Pancreas (tissue), 10 donors: ENCODE measurements at places on chromosomes 11 and 22.

- DNase-seq, result no peak
Observed at GRCh38 chr22:35462498-35463230, 62.7 kb downstream of the MCM5 start.

GRCh38 chr22:42376711-42377554 is 55.3 kb downstream of the NFAM1 start:
- DNase-seq, result peak; percentile 54

GRCh38 chr22:37278261-37278660 is 4.0 kb upstream of the CYTH4 start:
- no peak for DNase-seq

DNA sequence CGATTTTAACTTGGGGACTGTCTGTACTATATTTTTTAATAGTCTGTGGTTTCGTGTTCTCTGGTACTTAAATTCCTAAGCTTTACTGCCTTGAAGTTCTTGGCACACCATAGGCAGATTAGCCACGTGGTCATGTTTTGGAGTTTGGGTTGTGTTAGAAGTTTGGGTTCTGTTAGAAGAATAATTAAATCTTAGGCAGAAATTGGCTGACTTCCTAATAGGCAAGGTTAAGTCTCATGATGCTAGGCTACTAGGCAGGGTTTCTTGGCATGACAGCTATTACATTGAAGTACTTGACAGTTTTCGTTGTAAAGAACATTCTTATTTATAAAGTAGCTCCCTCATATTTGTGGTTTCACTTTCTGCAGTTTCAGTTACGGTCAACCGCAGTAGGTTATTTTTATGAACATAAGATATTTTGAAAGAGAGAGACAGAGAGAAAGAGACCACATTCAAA is 30.0 kb upstream of the MMP7 start:
- DNase-seq, result no peak

- no peak for DNase-seq
Observed at GRCh38 chr11:86460461-86461385, 86.0 kb downstream of the CCDC81 start.

GRCh38 chr11:88402784-88403183 is 65.2 kb upstream of the CTSC start:
- DNase-seq, result no peak

- no peak for DNase-seq
Observed at GRCh38 chr22:16965560-16965959, 42.5 kb downstream of the GAB4 start.

- DNase-seq, result no peak
Observed at GRCh38 chr11:37804666-37805065, 1206.6 kb upstream of the RAG2 start.

- no peak for DNase-seq
Observed at GRCh38 chr22:34851918-34852662, 213.9 kb upstream of the ISX start.

GRCh38 chr22:20569059-20570058 is 61.9 kb downstream of the MED15 start:
- no peak for DNase-seq

DNA sequence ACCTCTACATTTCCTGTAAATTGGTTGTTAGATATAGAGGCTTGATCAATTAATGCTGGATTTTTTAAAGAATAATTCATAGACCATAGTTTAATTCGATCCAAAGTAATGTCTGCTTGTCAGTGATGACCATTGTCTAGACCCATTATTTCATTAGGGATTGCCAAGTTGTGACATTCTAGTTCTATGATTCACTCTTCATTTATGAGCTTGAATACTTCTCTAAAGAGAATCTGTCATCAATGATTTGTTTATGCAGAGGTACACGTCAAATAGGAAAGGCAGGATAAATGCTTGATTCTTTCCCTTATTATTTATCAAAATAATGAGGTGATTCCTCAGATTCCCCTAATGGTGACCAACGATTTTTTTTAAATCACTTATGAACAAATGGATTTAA is 24.0 kb upstream of the ROBO3 start:
- no peak for DNase-seq

DNA sequence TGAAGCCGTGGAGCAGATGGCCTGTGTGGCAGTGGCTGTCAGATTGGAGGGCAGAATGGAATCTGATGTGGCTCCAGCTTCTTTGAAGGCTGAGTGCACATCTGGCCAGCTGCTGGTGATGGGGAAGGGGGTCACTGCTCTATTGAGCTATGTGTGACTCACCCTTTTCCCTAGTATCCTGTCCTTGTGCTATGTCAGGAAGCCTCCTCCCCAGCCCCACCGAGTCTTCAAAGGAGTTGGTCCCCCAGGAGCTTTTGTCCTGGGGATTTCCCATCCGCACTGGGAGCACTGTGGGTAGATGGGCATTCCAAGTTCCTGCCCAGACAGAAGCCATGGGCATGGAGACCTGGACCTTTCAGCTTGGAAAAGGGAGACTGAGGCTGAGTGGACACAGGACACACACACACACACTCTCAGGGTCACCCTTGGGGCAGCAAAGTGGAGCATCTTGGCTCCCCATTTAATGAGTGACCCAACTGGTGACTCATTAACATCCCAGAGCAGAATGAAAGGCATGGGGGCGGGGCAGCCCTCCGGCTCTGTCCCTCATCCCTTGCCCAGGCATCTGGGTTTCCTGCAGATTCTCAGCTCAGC is 3.3 kb downstream of the SERPINH1 start:
- no peak for DNase-seq

- no peak for DNase-seq
Observed at GRCh38 chr11:7537265-7537664, 23.5 kb downstream of the PPFIBP2 start.

DNA sequence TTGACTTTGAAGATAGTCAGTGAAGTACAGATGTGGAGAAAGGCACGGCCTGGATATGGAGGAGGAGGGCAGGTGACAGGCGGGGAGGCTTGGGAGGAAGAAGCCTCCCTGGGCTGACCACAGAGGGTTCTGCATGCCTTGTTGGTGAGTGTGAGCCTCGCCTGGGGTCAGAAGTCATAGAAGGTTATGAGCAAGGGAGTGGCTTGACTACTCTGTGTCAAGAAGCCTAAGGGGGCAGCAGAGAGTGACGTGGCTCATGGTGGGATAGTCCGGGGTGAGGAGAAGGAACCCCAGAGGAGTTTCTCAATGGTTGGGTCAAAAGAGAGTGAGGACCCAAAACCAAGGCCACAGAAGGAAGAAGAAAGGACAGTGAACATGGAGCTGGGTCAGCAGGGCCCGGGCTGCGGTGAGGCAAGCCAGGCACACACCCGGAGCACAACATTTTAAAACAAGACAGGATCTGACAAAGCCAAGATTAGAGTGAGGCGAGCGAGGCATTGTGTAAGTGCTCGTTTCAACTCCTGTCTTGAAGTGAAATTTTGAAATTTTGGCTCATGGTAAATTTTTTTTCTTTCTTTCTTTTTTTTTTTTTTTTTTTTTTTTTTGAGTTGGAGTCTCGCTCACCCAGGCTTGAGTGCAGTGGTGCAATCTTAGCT is 31.9 kb downstream of the PDGFB start:
- peak; percentile 12 for DNase-seq

- no peak for DNase-seq
Observed at GRCh38 chr11:36343436-36343835, 47.3 kb downstream of the PRR5L start.

- DNase-seq, result no peak
Observed at GRCh38 chr11:43908683-43909082, 28.1 kb downstream of the ALKBH3 start.

DNA sequence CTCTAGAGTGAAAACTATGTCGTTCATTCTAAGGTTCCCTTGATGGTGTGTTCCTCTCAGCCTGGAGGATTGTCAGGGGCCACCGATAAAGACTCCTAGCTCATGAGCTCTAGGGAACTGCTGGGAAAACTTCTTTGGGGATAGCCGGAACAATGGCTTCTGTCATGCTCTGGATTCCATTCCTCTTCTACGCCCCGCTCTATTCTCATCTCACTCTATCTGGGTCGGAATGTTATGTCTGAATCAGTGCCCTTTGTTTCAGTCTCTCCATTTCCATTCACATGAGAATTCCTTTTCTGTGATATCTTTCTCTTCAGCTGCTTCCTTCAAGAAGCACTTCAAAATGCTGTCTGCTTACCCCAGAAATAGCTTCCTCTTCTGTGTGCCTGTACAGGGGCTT is 16.9 kb upstream of the SLCO2B1 start:
- DNase-seq, result no peak

DNA sequence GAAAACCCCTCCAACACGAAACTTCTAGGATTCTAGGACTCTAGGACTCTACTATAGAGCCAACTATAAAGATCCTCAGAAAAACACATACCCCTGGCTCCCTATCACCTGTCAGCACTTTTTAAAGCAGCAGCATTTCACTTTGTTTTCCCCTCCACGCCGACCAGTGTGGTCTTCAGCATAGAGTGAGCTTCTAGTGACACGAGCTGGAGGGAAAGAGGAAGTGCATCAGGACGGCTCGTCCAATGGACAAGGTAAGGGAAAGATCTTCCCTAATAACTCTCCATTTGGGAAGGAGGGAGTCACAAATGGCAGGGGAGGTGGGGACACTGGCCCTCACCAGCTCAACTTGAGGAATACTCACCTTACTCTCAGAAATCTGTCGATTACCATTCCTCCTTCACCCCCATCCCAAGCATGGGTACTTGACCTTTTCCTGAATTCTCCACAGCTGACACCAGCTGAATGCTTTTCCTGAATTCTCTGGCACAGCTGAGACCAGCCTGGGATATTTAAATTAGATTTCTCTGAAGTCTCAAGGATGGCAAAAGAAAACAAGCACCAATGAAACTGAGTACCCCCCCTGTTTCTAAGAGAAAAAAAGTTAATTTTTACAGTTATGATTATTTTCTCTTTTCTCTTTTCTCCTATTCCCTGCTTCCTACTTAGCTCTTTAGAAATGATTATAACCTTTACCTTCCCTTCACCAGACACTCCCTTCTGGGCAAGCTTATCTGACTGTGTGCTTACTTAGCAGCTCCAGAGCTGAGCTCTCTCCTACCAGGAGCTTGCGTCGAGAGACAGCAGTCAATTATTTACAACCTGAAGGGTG is 33.3 kb upstream of the NNMT start:
- peak; percentile 38 for DNase-seq

DNA sequence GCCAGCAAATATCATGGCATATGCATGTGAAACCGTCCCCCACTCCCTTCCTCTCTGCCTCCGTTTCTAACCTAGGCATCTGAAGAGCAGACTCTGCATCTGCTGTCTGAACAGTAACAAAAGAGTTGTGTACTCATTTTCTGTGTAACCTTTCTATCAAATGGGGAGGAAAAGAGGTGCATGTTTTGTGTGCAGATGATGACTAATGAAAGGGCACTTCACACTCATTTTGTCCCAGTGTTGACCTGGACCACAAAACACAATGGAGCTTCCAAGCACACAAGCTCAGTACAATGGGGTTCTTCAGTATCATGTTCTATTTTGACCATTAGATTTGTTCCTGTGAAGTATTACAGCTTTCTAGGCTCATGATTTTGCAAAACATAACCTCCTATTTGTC is 13.0 kb downstream of the JHY start:
- no peak for DNase-seq

- DNase-seq, result no peak
Observed at GRCh38 chr11:1197886-1198560, 24.8 kb upstream of the MUC5B start.

- DNase-seq, result no peak
Observed at GRCh38 chr11:110755941-110756340, 43.7 kb upstream of the ARHGAP20 start.

DNA sequence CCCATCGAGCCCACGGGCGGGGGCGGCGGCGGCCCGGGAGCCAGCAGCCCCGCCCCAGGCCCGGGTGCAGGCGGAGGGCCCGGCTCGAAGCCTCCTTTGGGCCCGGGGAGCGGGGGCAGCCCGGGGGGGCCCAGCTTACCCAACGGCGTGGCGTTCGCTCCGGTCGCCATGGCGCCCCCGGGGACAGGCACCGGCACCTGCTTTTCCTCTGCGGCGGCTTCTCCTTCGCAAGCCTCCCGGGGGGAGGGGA is 194 bp downstream of the SF1 start:
- no peak for DNase-seq

GRCh38 chr11:45803971-45804760 is 783 bp upstream of the SLC35C1 start:
- DNase-seq, result peak; percentile 75

DNA sequence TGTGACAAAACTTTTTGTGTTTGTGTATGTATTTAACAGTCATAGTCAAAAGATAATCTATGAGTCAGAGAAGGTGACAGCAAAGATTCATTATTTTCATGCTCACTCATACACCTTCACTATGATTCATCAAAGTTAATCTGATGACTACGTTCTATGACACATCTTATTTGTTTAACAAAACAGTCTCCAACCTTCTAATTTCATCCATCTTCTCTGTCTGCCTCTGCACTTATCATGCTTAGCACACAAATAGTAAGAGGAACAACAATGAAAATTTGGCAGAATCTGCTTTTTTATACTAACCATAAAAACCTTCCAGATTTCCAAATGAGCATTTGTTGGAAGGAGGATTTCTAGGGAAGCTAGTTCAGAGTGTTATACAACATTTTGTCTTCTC is 568.9 kb downstream of the LUZP2 start:
- no peak for DNase-seq

DNA sequence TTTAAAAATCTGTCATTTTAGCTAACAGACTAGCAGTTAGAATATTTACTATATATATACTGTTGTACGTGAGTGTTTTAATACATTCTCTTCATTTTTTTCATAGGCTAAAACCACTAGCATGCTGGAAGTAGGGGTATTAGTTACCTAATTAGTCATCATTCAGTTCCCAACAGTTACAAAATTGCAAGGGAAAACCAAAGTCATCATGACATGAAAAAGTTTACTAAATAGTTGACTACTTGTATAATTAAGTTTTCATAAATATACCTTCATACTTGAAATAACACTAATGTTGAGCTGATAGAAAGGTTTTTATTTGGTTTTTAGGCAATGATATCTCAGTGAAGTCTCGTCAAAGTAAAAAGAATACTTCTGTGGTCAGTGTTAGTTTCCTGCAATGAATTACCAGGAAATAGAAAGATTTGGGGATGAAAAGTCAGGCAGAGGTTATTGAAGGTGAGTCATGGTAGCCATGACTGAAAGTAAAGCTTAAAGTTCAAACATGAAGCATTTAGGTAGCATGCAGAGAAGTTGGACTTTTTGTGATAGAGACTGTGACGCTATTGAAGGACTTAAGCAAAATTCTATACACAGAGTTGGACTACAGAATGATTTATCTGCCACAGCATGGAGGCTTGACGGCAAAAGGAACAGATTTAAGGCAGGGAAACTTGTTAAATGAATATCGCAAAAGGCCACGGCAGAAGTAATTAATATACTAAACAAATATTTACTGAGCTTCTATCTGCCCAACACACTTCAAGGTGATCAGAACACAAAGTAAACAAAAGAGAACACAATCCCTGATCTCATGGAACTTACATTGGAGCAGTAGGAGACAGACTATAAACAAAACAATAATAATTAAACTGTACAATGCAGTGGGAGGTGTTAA is 828.1 kb upstream of the FAT3 start:
- DNase-seq, result no peak

GRCh38 chr11:111574373-111575225 is 27.6 kb upstream of the SIK2 start:
- DNase-seq, result no peak
